ENCODE measurements at places on chromosomes 3 and 15.

- DNase-seq: peak; percentile 60
These were observed 534 bp downstream of the FRMD5 start for GRCh38 chr15:44194323-44195150.

- no peak for DNase-seq
These were observed 24.9 kb downstream of the TTC14 start for GRCh38 chr3:180626844-180627243.

GRCh38 chr15:25891081-25891480 is 28.0 kb upstream of the ATP10A start:
- DNase-seq: no peak

- DNase-seq: no peak
These were observed 21.0 kb downstream of the XXYLT1 start for GRCh38 chr3:195249858-195250464.

GRCh38 chr3:153209596-153209995 is 47.6 kb downstream of the RAP2B start:
- DNase-seq: no peak

DNA sequence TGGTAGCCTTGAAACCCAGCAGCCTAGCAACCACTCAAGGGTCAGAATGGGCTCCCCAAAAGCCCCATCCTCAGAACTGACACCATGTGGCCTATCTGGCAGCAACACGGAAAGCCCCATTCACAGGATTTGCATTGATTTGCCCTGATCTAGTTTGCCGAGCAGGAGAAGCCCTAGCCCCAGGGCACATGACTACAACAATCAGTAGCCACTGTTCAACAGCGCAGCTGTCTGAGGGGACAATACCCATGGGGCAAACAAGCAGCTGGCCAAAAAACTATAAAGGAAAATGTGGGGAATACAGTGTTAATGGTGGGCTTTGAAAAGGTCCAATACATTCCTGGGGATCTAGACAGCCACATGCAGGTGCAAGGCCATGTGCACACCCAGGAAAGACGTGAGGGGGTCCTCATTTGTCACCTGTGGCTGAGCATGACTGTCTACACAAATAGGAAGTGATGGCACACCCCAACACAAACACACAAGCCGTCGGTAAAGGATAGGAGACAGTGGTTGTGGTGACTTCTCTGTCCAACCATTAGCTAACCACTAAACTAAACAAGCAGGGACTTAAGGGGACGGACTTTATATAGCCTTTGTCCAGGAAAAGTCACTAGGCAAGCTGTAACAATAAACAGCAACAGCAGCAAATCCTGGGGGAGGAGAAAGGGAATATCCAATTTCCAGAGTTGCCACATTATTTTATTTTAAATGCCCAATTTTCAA is 113.7 kb downstream of the LRIG1 start:
- no peak for DNase-seq

GRCh38 chr15:74773329-74773728 is 8.6 kb upstream of the CSK start:
- DNase-seq: no peak

- DNase-seq: no peak
These were observed 132.0 kb upstream of the LMCD1 start for GRCh38 chr3:8369638-8370037.

DNA sequence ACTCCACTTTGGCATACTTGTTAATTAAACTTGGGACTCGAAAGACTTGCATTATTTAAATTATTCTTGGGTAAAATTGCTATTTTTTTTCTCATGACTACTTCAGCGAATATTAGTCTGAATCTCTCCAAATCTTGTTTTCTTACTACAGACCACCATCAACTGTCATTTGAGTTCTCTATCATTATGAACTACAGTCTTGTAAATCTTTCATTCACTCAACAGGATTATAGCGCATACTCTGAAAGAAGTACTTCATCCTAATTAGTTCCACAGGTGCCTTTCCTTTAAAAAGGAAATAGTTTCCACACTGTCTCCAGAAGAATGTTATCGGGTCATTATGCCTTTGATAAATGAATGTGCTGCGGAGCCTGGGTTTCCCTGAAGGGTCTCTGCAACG is 149.5 kb downstream of the NLGN1 start:
- no peak for DNase-seq

- no peak for DNase-seq
These were observed 69.3 kb downstream of the CLSTN2 start for GRCh38 chr3:140004271-140004670.

- DNase-seq: no peak
These were observed 310.2 kb upstream of the LMCD1 start for GRCh38 chr3:8191406-8191805.

DNA sequence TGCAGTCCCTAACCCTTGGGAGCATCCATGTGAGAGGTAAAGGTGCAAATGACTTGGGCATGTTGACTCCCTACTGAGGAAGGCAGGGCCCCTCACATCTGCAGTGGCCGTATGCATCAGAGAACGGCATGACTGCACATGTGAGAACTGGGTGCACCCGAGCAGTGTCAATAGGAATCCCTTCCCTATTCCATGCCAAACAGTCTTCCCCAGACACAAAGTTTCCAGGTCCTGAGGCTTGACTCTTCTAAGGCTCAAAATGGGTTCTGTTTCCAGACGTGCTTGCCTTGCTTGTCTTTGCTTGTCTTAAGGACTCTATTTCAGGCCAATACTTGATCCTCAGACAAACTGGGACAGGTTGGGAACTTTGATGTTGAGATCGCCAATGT is 20.5 kb upstream of the ANPEP start:
- DNase-seq: no peak

- no peak for DNase-seq
These were observed 206.8 kb upstream of the STRIT1 start for GRCh38 chr3:155500194-155500818.

- DNase-seq: no peak
These were observed 516.0 kb downstream of the GABRG3 start for GRCh38 chr15:27486683-27487647.

DNA sequence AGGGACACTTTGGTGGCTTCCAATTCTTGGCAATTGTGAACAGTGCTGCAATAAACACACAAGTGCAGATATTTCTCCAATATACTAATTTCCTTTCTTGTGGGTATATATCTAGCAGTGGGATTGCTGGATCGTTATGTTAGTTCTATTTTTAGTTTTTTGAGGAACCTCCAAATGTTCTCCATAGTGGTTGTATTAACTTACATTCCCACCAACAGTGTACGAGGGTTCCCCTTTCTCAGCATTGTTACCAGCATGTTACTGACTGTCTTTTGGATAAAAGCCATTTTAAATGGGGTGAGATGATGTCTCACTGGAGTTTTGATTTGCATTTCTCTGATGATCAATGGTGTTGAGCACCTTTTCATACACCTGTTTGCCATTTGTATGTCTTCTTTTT is 92.8 kb downstream of the DAPK2 start:
- DNase-seq: no peak

GRCh38 chr3:104614564-104614963 is 752.1 kb upstream of the ALCAM start:
- no peak for DNase-seq

- DNase-seq: no peak
These were observed 165.6 kb downstream of the GMNC start for GRCh38 chr3:190696777-190697501.

- no peak for DNase-seq
These were observed 42.7 kb upstream of the CD200R1L start for GRCh38 chr3:112889357-112889756.

GRCh38 chr15:63054281-63054683 is 11.7 kb downstream of the TPM1 start:
- DNase-seq: no peak

DNA sequence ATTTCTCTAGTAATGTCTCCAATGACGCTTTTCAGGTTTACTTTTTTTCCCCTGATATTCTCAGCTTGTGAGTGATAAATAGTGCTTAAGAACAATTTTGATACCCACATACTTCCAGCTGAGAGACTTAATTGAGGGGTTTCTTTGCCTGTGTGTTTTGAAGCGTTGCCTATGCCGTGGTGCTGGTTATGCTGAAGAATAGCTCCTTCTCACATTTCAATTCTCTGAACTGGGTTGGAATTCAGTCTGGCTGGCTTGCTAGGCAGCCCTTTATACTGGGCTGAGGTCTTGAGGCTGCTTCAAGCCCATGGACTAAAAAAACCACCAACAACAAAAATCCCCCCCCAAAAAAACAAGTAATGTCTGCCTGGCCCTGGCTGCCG is 87.4 kb downstream of the CHST2 start:
- no peak for DNase-seq

DNA sequence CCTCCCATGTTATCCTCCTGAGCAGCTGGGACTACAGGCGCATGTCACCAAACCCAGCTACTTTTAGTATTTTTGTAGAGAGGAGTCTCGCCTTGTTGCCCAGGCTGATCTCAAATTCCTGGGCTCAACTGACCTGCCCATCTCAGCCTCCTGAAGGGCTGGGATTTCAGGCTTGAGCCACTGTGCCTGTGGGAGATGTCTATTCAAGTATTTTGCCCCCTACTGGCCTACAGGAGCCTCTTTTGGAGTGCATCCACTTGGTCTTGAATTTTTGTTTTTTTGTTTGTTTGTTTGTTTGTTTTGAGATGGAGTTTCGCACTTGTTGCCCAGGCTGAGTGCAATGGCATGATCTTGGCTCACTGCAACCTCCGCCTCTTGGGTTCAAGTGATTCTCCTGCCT is 3.2 kb upstream of the DHX30 start:
- DNase-seq: no peak

Data from activated T-cell treated with anti-CD3 and anti-CD28 coated beads, Interleukin-2, amount 50 U/mL, for 48 hours (primary cell).